ENCODE measurements at places on chromosomes 7 and 10.

DNA sequence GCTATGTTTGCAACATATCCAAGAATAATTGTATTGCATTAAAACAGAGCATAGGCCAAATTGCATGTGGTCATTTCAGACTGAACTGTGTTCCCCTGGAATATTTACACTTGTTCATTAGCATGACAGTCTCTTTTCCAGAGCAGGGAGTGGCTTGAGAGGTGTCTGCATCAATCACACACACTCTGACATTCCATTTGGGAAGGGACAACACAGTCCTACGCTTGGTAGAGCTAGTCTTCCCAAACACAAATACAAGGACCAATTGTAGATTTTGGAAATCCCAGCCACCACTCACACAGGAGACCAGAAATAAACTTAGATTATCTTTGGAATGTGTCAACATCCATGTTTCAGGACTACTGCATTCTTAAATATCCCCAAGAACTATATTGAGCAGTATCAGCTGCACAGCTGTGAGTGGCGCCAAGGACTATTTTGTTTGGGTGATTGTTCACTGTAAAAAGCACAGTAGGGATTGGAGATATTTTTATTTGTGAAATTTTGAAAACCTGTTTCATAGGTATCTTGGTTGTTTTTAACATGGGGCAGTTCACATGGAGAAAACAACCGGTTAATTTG, 93.6 kb upstream of the PRR15 start:
- no peak for DNase-seq

DNA sequence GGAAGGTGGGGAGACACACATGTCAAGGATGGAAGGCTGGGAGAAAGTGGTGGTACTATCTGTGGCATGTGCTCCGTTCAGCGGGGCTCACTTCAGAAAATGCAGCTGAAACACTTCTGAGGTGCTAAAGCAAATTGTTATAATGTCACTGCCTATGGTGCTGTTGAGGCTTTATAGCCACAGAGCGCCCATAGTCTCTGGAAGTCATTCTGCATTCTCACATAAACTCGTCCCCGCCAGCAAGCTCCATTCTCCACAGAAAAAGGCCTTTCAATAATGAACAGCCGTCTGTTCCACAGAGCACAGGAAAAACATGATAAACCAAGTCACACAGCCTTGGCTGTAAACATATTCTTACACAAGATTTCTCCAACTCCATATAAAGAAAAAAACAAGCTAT, 131.9 kb downstream of the TAX1BP1 start:
- DNase-seq = no peak

GRCh38 chr7:1152492-1152891, 7.5 kb downstream of the ZFAND2A start:
- DNase-seq = no peak

DNA sequence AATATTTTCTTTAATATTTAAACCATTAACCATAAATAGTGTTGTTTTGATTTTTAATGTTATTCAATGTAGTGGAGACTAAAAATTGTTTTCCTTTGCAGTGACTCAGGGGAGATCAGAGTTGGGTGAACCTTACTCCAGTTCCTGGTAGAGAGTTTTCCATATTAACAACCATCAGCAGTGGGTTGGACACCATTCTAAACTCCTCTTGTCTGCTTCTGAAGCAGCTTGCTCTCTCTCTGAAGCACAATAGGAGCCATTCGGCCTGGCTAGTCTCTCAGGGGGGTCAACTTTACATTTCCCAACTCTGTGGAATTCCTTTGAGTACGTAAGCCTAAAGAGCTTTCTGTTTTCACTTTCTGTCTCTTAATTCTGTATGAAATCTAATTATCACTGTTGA, 9.4 kb upstream of the NRG3 start:
- no peak for DNase-seq

DNA sequence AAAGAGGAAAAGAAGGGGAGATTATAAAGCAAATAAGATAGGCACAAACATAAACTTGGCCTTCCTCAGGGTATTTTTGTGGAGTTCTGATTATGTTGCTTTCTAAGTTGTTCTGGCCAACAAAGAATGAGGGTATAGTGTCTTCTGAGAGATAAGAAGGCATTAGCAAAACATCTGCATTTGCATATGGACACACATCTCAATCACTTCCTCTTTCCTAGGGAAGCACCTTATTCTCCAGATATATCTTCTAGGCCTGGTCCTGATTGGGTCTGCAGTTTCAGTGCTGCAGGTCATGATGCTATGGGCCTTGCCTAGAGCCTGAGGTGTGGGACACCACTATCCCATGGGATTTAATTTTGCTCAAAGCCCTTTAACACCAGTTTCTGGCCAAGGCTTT, 308.8 kb upstream of the PHYHIPL start:
- DNase-seq = no peak

DNA sequence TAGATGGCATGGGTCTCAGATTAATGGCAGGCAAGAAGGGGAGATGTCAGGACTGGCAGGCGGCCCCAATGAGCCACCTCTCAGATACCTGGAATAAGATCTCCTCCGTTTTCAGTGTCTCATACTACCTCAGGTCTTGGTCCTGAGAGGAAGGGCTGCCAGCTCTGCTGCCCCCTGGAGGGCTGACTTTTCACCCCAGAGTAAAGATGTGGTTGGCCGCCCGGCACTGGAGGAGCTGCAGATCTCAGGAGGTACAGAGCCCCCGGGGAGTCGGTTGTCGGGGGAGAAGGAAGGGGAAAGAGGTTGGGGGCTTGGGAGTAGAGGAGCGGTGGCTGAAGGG, 642 bp upstream of the COL13A1 start:
- DNase-seq = peak; percentile 81

GRCh38 chr7:151312831-151313809, 28.5 kb upstream of the NUB1 start:
- no peak for DNase-seq

- no peak for DNase-seq
Observed at GRCh38 chr10:27531336-27531847, 27.3 kb downstream of the RAB18 start.

GRCh38 chr7:73308074-73308664, 457 bp downstream of the NSUN5 start:
- DNase-seq = no peak

All from ELR (cell line).